ENCODE measurements at places on chromosomes 1 and 21.

DNA sequence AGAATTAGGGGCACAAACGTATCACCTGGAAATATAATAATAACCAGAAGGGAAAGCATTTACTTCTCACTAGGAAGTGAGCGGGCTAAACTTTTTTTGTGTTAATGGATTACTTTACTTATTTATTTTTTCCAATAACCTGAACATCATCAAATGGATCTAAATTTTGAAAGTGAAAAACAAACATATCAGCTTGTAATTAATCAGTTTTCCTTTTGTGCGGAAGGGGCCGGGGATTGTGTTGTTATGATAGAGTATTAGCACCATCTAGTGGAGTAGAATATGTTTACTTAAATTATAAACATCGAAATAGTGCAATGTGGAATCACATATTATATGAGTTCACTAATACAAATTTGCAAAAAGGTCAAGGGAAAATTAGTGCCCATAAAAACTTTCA is 9.0 kb downstream of the CFH start:
- no peak for DNase-seq

DNA sequence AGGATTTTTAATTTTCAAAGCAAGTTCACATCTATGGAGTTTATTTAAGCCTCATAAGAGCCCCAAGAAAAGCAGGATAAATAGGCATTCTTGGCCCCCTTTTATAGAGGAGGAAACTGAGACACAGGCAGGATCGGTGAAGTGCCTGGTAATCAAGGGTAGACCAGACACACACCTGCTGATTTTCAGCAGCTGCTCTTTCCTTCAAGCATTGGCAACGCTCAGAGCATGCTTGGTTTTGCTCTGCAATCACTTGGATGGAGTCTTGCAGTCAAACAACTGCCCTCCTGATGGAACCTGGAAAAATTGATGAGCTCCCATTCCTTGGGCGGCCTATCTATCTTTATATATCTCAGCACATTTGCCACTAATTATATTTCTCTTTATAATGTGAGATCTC is 478.9 kb upstream of the CAMK1G start:
- DNase-seq: no peak

GRCh38 chr1:32774950-32775634 is 42.1 kb downstream of the YARS1 start:
- no peak for DNase-seq

GRCh38 chr1:153774780-153775457 is at the start of gene SLC27A3:
TSS of gene SLC27A3 (plus strand) at chr1:153775407. CDS start at chr1:153775498, 91 bp downstream.
- DNase-seq: peak; percentile 15

GRCh38 chr1:59714966-59715365 is 99.8 kb upstream of the HOOK1 start:
- no peak for DNase-seq

DNA sequence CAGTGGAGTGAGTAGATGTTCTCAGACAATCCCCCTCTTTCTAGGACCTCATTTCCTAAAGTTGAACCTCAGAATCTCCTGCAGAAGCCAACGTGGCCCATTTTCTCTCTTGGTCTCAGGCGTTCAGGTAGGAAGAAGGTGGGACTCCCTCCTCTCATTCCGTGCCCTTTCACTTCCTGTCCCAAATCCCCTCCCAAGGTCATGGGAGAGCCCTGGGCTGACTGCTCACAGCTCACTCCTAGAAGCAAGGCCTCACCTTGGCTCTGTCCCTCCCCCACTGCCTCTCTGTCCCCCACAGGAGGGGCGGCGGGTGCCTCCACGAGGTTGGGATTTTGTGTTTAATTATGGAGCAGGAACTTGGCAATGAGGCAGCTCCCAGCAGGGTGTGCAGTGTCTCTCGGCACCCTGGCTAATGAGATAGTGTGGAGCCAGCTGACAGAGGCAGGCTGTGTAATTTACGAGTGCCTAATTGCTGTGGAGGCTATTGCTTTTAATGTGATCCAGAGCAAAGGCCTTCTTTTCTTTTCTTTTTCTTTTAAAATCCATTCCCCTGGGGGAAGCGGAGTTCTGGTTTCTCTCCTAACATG is 9.1 kb upstream of the CDK18 start:
- DNase-seq: no peak

- no peak for DNase-seq
Observed at GRCh38 chr1:51648180-51649109, 31.6 kb downstream of the OSBPL9 start.

GRCh38 chr1:12085643-12086260 is 22.6 kb downstream of the TNFRSF8 start:
- DNase-seq: no peak

GRCh38 chr1:217230412-217230811 is 400.5 kb downstream of the GPATCH2 start:
- no peak for DNase-seq

DNA sequence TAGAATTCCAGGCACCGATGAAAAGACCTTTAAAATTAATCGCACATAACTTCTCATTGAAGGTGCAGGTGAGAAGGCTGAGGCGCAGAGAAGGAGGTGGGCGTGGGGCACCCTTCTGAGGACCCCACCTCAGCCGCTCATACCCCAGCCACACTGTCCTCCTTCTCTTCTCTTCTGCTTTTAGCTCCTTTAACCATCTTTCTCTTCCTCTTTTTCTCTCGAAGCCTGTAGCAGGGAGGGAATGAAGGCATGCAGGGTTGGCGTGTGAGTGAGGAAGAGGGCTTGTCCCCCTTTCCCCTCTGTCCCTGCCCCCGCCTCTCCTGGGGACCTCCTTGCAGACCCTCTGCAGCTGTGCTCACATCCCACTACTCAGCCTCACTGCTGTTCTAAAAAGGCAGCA is 57.8 kb upstream of the CACNA1E start:
- DNase-seq: no peak

DNA sequence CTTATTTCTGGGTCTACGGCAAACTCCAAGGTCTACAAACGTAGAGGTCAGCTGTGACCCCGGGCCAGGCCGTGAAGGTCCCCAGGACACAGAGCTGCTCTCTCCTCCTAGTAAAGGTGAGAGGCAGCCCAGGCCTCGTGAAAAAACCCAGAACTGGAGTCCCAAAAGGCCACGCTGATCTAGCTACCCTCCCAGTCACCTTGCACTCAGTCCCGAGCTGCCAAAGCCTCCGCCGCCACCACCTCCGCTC is 125 bp downstream of the ATP5PF start:
- DNase-seq: no peak

GRCh38 chr1:174743654-174744561 is 255.8 kb upstream of the CACYBP start:
- DNase-seq: no peak

- no peak for DNase-seq
Observed at GRCh38 chr1:48030696-48031365, 33.6 kb upstream of the TRABD2B start.

GRCh38 chr1:54949053-54949452 is 31.4 kb upstream of the TMEM61 start:
- DNase-seq: no peak

GRCh38 chr1:147618077-147618569 is 52.2 kb downstream of the ACP6 start:
- no peak for DNase-seq

DNA sequence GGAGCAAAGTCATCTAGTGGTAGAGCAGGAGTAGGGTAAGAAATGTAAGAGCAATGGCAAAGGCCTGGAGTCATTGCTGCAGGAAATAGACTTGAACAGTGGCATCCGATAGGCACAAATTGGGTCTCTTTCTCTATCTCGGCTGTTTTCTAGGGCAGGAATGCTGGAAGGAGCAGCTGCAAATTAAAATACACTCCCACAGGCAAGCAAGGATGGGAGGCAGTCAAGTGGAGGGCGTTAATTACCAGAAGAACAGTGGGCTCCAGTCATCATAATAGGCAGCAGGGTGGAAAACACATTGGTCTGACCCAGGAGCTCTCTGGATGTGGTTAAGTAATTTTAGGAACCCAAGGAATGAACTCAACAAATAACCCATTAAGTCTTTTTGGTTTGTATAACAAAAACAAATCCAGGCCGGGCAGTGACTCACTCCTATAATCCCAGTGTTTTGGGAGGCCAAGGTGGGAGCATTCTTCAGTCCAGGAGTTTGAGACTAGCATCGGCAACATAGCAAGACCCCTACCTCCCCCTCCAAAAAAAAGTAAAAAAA is 7.8 kb upstream of the TDRD5 start:
- DNase-seq: no peak

DNA sequence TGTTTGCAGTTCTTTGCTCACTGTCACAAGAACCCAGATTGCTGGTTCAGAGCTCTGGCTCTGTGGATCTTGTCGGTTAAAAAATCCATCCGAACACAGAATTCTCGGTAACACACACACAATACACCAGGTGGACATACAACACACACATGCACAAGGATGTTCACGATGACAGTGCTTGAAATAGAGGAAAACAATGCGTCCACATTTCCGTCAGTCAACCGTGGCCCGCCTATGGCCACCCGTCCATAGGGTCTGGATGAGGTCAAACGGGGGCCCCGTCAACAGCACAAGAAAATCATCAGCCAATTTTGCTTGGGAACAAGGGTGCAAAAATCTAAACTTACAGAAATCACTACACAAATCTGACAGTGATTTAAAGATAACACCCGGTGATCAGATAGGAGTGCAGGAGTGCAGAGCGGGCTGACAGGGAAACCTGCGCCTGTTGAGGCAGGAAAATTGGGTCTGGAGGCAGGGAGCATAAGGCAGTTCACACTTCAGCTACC is 50.4 kb upstream of the SLC19A1 start:
- no peak for DNase-seq

GRCh38 chr1:22633697-22634463 is 2.5 kb upstream of the C1QA start:
- no peak for DNase-seq

- DNase-seq: no peak
Observed at GRCh38 chr1:70768216-70768615, 279.4 kb downstream of the PTGER3 start.

- no peak for DNase-seq
Observed at GRCh38 chr1:200895801-200896530, 1.3 kb downstream of the INAVA start.

DNA sequence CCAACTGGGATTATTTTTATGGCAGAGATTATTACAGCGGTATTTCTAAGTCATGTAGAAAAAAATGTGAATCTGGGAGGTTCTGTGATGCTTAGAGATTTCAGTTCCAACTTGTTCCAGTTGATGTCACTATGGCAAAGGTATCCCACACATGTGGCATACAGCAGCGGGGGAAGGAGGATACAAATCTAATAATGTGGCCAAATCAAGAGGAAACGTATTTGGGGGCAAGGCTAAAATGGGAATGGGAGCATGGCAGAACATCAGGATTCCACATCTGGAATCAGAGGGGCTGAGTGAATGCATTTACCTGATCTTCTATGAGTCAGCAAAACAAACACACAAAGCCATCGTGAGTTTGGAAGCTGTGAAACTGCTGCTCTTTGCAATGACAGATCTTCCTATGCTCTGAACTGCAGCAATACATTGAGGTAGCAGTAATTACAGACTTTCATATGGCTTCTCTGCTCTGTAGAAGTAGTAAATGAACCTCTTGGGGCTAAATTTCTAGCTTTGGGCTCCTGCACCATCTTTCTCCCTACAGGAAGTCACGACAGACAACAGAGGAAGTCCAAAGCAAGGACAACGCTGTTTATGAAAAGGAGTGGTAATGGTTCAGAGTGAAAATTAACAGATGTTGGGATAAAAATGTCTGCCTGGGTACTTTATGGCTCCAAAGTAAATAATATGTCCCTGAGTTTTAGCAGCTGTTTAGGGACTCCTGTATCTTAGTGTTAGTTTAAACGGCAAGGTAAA is 55.5 kb downstream of the GABPA start:
- DNase-seq: no peak

- DNase-seq: no peak
Observed at GRCh38 chr1:2356401-2356800, 35.0 kb downstream of the MORN1 start.

GRCh38 chr1:32725615-32725982 is 23.0 kb upstream of the SYNC start:
- no peak for DNase-seq

DNA sequence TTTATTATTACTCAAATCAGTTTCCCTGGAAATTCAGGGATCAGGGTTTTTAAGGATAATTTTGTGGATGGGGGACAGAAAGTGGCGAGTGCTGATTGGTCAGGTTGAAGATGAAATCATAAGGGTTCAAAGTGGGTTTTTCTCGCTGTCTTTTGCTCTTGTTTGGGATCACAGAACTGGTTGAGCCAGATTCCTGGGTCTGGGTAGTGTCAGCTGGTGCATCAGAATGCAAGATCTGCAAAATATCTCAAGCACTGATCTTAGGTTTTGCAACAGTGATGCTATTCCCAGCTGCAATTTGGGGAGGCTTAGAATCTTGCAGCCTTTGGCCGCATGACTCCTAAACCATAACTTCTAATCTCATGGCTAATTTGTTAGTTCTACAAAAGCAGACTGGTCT is 9.3 kb downstream of the CHI3L2 start:
- no peak for DNase-seq

- DNase-seq: no peak
Observed at GRCh38 chr1:200787896-200788387, 49.2 kb downstream of the CAMSAP2 start.

DNA sequence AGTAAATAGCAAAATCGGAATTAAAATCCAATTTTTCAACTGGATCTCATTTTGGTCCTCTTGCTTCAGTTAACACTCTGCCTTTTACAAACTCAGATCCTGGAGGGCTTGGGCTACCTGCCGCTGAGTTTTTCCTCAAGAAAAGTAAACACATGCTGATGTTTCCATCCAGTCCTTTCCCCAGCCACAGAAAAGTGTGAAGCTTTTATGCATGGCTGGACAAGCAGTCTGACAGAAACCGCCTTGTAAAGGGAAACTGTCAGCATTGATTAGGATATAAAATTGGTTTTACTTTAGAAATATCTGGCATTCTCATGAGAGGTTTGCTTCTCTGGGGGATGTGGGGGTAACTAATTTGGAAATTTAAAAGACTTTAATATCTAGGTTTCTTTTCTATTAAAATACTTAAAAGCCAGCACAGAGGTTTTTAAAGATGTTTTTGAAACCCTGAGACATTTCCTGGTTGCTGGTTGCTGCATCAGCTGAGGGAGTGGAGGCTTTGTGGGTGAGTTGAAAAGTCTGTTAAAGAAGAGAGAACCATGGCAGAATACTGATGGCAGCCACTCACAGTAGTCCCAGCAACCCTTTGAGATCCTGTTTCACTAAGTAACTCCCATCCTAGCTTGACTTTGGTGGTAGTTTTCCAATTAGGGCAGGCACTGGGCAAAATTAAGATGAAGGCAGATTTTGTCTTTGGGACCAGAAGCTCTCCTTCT is 238.3 kb downstream of the PAPPA2 start:
- DNase-seq: no peak

DNA sequence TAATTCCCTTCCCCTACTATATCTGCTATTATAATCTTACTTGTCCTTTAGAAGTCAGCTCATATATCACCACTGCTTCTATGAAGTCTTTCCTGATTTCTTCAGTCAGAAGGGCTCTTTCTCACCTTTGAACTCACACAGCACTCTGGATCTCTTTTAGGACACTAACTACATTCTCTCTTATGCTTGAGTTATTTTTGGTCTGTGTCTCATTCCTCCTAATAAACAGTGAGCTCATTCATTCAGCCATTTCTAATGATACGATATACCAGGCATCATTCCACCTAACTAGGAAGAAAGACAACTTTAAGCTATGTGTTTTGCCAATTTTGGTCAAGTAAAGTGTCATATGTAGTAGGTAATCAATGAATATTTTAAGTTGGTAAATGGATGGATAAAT is 1.2 kb upstream of the STYXL2 start:
- DNase-seq: no peak

All from stimulated activated CD4-positive, alpha-beta T cell treated with anti-CD3 and anti-CD28 coated beads, Interleukin-2, amount 100 ng/mL, for 48 hours (primary cell).